ENCODE measurements at places on chromosomes 5 and 9.

GRCh38 chr9:93324191-93324834 is 127.2 kb upstream of the FAM120A start:
- no peak for DNase-seq

DNA sequence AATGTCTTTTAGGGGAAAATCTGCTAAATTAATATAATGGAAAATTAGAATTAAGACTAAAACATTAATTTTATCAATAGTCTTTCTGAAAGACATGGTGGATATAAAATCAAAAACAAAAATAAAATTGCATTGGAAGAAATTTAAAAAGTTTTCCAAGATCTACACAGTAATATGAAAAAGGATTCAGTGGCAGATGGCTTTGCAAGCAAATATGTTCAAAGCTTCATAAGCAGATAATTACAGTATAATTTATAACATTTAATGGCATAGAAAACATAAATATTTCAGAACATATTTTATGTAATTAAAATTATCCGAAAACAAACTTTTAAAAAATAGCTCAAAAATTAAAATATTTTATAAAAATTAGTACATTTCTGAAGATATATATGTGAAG is 512.4 kb upstream of the CYLC2 start:
- no peak for DNase-seq

- DNase-seq, result no peak
These were observed 153.8 kb upstream of the RASA1 start for GRCh38 chr5:87113861-87114260.

GRCh38 chr5:74624501-74624900 is 16.0 kb downstream of the ENC1 start:
- no peak for DNase-seq

DNA sequence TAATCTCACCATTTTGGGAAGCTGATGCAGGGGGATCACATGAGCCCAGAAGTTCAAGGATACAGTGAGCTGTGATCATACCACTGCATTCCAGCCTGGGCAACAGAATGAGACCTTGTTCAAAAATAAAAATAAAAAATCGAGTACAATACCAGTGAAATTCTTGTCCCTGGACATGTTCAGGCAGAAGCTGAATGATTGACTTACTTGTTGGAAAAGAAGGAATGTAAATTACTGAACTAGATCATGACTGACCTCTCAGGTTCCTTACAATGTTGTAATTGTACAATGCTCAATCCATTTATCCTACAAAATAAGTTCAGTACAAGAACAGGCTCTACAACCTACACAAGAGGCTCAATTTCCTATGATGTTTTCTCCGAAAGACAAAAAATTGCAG is 1010.4 kb downstream of the TLE1 start:
- DNase-seq, result no peak

GRCh38 chr5:87132696-87133095 is 135.0 kb upstream of the RASA1 start:
- no peak for DNase-seq

- no peak for DNase-seq
These were observed 615 bp downstream of the RACK1 start for GRCh38 chr5:181243018-181243563.

GRCh38 chr5:82376307-82376706 is 98.2 kb upstream of the RPS23 start:
- DNase-seq, result no peak

- no peak for DNase-seq
These were observed 26.8 kb downstream of the TDRD7 start for GRCh38 chr9:97438666-97439065.

- DNase-seq, result no peak
These were observed 74.5 kb downstream of the XRCC4 start for GRCh38 chr5:83151821-83152220.

DNA sequence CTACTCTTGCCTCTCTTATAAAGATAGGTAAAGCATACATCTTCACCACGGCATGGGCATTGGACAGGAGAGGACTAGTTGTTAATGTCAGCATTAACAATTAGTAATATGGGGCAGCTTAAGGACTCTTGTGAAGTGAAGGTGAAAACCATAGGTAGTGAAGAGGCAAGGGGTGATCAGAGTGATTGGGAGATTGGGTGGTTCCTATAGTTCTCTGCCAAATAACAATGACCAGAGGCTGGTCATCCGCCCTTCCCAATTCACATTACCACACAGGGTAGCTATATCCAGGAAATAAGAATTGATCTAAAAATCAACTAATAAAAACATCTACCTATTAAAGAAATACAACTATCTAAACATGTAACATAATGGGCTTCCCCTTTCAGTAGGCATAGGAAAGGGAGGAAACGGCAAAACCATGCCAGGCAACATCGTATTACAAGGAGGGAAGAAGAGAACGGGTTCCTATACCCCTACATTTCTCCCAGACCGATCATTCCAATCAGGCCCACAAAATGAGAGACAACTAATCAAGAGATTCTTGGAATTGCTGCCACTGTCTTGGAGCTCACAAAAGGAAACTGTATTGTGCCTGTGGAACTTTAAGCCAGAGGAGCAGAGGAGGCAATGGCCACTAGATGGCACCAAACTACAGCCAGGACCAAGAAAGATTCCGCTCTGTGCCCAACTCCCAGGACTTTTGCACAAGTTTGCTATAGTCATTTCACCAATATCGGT is 121.6 kb downstream of the FBXL17 start:
- DNase-seq, result peak; percentile 24

DNA sequence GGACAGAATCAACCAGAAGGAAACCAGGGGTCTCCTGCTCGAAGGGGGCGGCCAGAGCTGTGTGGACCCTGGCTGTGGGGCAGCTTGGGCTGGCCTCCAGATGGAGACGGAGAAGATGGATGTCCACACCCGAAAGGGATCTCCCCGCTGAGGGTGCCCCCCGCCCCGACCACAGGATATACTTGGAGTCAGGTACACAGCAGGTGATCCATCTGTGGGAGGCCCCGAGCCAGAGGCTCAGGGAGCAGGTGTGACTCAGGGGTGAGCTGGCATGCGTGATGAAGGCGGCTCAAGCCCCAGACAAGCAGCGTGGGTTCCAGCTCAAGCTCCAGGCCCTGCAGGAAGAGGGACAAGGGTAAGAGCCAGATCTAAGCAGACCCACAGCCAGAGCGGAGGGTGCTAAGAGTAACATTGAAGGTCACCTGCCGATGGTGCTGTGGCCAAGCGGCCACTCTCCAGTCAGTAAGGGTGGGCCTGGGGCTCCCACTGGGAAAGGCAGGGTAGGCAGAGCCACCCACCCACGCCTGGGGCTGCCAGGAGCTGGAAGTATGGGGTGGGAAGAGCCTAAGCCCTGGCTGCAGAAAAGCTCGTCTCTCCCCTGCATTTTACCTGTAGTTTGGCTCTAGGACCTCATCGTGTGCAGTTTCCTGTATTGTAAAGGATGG is 30.6 kb upstream of the MVB12B start:
- DNase-seq, result no peak

DNA sequence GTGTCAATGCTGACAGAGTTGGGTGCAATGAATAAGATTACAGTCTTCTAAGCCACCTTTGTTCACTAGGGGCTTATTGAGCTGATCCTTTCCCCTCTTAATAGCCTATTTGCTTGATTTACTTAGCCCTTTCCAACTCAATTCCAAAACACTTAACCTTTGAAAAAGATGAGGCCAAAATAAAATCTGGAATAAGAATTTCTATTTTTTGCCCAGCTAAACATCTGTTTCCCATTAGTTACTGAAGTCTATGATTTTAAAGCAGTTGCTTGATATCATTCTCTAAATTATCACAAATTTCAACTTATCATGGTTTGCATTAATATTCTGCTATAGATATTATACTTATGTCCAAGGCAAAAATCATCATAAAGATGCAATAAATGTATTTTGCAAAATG is 1272.0 kb upstream of the ACO1 start:
- no peak for DNase-seq

- no peak for DNase-seq
These were observed 2.7 kb downstream of the CCL27 start for GRCh38 chr9:34659592-34660253.

DNA sequence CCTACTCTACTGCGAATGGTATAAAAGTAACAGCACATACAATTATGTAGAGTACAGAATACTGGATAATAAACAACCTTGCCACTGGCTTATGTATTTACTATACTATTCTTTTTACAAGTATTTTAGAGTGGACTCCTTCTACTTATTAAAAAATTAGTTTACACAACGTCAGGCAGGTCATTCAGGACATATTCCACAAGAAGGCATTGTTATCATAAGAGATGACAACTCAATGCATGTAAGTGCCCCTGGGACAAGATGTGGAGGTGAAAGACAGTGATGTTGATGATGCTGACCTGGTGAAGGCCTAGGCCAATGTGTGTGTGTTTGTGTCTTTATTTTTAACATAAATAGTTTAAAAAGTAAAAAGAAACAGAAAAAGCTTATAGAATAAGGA is 421.7 kb downstream of the CDH12 start:
- no peak for DNase-seq

DNA sequence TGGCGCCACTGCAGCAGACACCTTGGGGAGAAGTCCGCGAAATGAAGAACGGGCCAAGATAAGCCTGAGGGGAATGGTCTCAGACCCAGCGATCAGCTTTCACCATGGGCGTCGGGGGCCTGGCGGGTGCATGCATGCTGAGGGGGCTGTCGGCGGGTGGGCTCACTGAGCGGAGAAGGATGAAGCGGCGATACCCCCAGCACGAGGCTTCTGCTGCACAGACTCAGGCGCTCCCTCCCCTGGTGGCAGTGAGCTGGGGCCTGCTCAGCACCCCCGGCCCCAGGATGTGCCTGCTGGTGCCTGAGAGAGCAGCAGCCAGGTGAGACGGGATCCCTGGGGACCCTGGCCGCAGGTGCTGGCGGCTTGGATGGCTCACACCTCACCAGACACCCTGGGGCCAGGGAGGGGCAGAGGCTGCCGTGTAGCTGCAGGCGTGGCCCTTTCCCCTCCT is 31.2 kb downstream of the CEP72 start:
- DNase-seq, result no peak

DNA sequence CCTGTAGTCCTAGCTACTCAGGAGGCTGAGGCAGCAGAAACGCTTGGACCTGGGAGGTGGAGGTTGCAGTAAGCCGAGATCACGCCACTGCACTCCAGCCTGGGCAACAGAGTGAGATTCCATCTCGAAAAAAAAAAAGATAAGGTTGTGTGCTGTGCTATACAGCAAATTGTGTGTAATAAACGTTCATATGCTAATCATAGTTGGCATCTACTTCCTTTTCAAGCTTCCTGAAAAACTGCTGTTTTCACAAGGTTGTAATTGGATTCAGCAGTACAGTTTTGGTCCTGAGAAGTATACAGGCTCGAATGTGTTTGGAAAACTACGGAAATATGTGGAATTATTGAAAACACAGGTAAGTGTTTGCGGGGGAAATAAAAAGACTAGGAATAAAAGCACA is 25.5 kb downstream of the OTULINL start:
- DNase-seq, result no peak

- DNase-seq, result no peak
These were observed 95.0 kb upstream of the SLC25A48 start for GRCh38 chr5:135739383-135739981.

DNA sequence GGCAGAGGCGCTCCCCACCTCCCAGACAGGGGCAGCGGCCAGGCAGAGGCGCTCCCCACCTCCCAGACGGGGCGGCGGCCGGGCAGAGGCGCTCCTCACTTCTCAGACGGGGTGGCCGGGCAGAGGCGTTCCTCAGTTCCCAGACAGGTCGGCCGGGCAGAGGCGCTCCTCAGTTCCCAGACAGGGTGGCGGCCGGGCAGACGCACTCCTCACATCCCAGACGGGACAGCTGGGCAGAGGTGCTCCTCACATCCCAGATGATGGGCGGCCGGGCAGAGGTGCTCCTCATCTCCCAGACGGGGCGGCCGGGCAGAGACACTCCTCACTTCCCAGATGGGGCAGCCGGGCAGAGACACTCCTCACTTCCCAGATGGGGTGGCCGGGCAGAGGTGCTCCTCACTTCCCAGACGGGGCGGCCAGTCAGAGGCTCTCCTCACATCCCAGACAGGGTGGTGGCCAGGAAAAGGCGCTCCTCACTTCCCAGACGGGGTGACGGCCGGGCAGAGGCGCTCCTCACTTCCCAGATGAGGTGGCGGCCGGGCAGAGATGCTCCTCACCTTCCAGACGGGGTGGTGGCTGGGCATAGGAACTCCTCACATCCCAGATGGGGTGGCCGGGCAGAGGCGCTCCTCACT is 75.1 kb downstream of the CARTPT start:
- DNase-seq, result no peak

- DNase-seq, result no peak
These were observed 4.0 kb upstream of the TNPO1 start for GRCh38 chr5:72812488-72812887.

DNA sequence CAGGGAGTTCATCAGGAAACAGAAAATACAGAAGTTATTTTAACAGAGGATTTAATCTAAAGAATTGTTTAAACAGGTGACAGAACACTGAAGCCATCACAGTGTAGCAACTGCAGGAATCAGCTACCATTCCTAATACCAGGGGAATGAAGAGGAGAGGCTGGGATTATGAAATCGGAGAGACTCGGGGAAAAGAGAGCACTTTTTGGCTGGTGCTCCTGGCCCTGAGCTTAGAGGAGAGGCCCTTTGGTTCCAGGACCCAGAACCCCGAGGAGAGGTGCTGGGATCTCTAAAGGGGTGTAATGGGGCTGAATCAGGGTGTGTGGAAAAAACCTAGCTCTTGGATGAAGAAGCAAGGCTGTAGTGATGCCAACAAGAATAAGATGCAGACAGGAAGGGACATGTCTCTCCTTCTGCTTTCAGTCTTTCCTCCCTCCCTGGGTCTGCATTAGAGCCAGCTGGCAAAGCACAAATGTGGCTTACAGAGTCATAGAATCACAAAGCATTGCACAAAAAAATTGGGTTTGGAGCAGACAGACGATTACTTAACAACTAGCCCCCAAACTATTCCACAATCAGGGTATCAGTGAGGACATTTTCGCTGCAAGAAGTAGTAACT is 11.6 kb upstream of the SFXN1 start:
- DNase-seq, result no peak

GRCh38 chr5:55853041-55853670 is 2.0 kb downstream of the IL31RA start:
- no peak for DNase-seq

DNA sequence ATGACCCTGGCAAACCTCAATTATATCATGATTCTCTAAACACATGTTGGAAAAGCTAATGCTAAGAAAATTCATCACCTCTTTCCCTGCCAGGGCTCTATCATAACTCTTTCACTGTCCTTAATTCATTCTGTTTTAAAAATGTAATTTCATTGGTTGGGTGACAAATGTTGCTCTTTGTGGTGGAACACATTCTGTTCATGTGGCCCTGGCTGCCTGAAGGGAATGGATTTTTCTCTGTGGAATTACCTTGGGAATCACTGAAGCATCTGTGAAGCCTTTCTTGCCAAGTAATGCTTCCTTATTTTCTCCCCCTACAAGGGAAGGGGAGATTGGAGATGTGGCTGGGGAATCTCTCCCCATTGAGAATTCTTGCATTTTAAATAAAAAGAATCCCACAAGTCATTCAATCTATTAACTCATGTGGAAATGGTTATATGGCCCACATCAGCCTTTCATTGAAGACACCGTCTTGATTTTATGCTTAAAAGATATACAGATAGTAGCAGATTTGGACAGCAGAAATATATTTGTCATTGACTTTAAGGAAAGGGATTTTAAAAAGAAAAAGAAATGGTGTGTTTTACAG is 201.8 kb upstream of the NMUR2 start:
- no peak for DNase-seq

Data from stimulated activated CD8-positive, alpha-beta memory T cell treated with anti-CD3 and anti-CD28 coated beads, Interleukin-2, amount 100 ng/mL, for 1 hour (primary cell).